Effector memory CD8-positive, alpha-beta T cell (primary cell): ENCODE measurements at places on chromosomes 12 and 14.

- no peak for DNase-seq
Measured at GRCh38 chr12:53219292-53219955, 12.4 kb upstream of the ITGB7 start.

DNA sequence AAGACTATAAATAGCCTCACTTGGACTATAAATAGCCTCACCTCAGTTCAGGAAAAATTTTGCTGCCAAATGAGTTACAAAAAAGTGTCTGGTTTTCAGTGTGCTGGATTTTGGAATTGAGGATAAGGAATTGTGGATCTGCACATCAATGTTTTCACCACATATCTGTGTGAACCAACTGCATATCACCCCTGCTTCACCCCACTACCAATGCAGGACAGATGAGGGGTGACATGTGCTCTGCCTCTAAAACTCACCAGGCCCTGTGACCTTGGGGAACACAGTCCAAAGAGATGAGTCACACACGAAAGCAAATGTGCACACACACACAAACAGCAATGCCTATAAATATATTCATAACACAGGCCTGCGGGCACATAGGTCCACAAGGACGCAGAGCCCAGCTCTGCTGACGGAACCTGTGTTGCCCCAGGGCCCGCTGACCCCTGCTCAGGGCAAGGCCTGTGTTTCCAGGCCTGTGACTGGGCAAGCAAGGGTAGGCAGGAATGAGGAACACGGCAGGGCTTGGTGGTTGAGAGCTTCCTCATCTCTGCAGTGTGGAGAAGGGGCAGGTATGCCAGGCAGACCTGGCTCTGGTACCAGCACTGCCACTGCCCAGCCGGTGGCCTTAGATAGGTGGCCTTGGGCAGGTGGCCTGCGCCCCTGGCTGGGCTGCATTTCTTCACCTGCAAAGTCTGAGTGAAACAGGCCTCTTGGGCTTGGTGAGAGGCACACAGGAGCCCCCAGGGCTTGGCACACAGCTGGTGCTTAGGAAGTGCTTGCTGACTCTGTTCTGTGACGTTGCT lies 82.4 kb downstream of the ARL6IP4 start:
- no peak for DNase-seq

- no peak for DNase-seq
Measured at GRCh38 chr14:90491221-90491885, 94.5 kb downstream of the CALM1 start.

GRCh38 chr12:116282371-116283286 lies 5.1 kb upstream of the MED13L start:
- no peak for DNase-seq

GRCh38 chr14:82067221-82067875 lies 533.7 kb upstream of the SEL1L start:
- DNase-seq: no peak

DNA sequence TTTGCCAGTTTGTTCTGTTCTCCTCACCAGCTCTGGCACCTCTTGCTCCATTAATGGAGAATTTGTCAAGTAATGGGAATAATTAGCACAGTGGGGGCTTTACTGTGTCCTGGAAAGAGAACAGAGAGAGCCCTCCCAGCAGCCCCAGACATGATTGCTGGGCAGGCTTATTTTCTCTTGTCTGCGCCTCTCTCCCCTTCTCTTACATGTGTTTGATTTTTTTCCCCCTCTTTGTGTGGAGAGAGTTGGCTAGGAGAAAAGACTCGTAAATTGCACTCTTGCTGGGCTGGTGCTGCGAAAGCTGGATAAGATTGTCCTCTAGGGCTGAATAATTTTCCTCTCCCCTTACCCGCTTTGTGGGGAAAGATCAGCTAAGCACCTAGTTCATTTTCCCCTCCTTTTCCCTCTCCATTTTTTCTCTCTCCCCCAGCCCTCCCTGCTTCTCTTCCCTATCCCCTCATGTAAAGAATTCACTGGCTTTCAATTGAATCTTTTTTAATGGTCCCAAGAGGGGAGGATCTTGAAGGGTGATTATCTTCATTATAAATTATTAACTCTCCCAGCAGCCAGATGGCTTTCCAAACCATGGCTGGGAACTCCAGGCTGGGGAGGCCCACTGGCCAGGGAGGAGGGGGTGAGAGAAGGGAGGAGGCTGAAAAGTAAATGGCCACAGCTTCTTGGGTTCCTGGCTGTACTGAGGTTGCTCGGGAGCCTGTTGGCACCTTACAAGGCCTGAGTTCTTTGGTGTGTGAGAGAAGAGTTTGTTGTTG lies 62.2 kb downstream of the NRXN3 start:
- DNase-seq: no peak

- DNase-seq: no peak
Measured at GRCh38 chr12:94732367-94732990, 82.1 kb upstream of the TMCC3 start.

DNA sequence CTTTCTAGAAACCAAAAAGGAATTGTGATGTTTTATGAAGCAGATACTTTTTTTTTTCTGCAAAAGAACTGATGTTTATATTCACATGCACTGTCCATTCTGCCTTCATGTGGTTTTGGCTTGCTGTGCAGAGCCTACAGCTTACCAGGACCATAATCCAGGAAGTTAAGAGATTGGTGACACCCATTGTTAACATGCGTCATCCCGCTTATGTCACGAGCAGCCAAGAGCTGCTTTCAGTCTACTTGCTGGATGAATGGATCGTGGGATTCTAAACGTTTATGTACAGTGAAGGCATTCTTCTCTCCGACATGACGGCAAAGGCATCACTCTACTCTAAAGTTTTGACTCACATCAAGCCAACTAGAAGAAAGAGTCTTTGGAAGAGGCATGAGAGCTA lies 76.6 kb downstream of the PAX9 start:
- DNase-seq: no peak

GRCh38 chr12:48197549-48197970 lies 5.5 kb downstream of the OR10AD1 start:
- DNase-seq: peak; percentile 40

GRCh38 chr14:38662781-38663180 lies 406.9 kb upstream of the CLEC14A start:
- no peak for DNase-seq

GRCh38 chr14:63893701-63894458 lies 41.1 kb downstream of the SYNE2 start:
- DNase-seq: no peak

DNA sequence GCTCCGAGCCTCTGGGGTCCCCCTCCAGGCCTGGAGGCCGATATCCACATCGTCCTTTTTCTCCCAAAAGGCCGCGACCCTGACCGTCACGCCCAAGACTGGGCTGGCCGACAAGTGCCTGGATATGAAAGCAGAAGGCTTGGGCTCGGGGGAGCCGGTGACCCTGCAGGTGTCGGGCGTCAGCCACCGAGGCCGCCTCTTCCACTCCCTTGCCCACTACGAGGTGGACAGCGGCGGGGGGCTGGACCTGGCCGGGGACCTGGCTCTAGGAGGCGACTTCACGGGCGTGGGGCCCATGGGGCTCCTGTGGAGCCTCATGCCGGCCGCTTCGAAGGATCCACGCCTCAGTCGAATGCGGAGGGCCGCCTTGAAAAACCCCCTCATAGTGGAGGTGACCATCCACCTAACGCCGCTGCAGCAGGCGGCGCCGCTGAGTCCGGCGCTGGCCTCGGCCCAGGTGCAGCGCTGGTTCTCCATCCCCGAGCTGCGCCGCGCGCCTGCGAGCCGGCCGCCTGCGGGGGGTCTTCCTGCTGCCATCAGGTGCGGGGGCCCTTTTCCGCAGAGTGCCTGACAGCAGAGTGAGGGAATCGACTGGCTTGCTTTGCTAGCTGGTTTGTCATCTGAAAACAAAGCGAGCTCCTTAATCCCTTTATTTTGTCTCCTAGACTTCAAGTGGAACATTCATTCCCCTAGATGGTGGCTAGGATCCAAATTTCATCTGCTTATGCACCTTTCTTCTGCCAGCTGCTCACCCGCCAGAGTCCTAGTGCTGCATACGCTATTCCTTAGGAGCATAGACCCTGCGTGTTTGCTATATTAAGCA lies 10.6 kb upstream of the DNAL1 start:
- DNase-seq: no peak

GRCh38 chr12:13045816-13046215 lies 1.6 kb downstream of the FAM234B start:
- DNase-seq: no peak

- DNase-seq: no peak
Measured at GRCh38 chr14:93691042-93691780, 97.1 kb downstream of the PRIMA1 start.

DNA sequence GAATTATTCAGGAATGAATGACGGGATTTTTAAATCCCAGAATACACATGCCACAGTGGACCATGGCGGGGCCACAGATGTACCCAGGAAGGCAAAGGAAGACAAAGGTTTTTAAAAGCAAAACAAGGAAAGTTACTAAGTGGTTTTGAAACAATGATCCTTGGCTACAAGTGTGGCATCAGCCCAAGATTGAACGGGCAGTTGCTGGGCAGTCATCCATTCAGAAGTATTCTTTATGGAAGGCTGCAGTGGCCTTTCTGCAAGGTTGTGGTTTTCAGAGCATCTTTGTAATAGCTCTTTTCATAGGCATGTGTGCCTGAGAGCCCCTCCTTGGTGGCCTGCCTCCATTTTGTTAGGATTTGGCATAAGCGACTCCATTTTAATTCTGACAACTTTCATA lies 13.4 kb upstream of the IFI27 start:
- DNase-seq: no peak

- no peak for DNase-seq
Measured at GRCh38 chr12:54629925-54630324, 4.8 kb downstream of the LACRT start.

DNA sequence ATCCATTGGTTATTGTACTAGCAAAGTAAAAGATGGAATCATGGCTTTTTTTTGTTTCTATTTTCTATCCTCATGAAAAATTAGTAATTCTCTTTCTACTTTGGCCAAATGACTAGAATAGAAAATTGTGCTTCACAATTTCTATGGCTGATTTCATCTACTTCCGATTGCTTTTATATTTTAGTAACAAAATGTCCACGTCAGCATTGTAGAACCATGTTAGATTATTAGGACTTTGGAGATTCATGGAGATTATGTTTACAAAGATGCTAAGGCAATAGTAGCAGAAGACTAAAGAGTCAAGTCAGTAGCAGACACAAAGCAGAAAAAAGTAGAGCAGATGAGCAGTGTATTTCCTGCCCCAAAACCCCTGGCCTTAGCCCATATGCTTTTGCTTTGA lies 113.6 kb downstream of the C12orf42 start:
- no peak for DNase-seq

- DNase-seq: no peak
Measured at GRCh38 chr14:96239711-96240141, 16.3 kb upstream of the BDKRB1 start.
